ENCODE measurements at places on chromosomes 5 and 9.

DNA sequence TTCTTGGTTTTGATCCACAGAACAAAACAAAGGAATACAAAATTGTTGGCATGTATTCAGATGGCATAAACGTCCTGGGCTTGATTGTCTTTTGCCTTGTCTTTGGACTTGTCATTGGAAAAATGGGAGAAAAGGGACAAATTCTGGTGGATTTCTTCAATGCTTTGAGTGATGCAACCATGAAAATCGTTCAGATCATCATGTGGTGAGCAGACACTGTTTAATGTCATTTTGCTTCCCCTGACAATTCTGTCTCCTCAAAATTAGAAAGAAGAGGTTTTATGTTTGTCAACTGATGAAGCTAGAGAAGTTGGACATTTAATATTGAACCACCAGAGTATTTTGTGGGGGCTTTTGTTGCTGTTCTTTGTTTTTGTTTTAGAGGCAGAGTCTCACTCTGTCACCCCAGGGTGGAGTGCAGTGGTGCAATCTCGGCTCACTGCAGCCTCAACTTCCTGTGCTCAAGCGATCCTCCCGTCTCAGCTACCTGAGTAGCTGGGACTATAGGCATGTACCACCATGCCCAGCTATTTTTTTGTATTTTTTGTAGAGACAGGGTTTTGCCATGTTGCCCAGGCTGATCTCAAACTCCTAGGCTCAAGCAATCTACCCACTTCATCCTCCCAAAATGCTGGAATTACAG is 82.0 kb downstream of the SLC1A1 start:
- DNase-seq: no peak

- no peak for DNase-seq
Observed at GRCh38 chr5:16616536-16617273, at the start of gene RETREG1. RETREG1 (minus strand) TSS chr5:16616997; CDS start chr5:16616971, 26 bp downstream.

DNA sequence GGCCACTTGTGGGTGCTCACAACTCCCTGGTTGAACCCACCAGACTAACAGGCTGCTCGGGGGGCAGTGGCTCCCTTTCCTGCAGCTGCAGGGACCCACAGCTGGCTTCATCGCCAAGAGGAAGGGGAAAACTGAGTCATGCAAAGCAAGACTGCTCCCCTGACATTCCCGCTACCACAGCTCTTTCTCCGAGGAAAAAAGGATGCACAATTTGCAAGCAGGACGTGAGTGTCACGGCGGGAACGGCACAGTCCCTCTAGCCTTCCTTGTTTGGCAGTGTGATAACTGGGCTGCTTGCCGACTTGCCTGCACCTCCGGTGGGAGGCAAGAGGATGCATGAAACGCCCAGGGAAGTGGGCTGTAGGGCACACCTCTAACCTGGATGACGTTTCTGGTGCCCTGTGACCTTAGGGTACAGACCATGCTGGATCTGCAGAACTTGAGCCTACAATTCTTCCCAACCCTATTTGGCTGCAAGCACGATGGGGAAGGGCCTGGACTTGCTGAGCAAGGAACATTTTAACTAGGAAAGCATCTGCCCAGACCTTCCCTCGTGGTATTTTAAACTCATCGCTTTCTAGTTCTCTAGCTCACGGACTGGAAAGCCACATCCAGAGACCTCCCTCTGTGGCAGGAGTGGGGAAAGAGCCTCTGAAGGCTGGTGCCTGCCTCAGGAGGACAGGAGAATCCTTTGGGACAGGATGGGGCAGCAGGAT is 7.8 kb downstream of the SH3PXD2B start:
- no peak for DNase-seq

GRCh38 chr5:156836846-156837245 is 13.2 kb upstream of the PPP1R2B start:
- DNase-seq: no peak

GRCh38 chr9:13552606-13553215 is 273.2 kb upstream of the MPDZ start:
- no peak for DNase-seq

DNA sequence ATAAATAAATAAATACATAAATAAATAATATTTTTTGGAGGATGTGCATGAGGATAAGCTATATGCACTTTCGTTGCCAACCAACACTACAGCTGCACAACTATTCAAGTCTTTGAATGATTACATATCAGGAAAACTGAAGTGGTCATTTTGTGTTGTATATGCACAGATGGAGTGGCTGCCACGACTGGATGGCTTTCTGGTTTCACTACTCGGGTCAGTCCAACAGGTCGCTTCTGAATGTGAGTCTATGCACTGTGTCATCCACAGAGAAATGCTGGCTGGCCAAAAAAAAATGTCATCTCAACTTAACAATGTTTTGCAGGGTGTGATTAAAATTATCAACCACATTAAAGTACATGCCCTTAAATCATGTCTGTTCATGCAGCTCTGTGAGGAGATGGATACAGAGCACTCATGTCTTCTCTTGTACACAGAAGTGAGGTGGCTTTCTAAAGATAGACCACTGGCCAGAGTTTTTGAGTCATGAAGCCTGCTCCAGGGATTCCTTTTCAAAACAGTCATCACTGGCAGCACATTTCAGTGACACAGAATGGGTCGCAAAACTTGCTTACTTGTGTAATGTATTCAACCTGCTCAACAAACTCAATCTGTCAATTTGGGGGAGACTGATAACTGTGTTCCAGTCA is 589.8 kb upstream of the CYLC2 start:
- no peak for DNase-seq

- DNase-seq: no peak
Observed at GRCh38 chr9:5557606-5558587, 47.6 kb downstream of the PDCD1LG2 start.

DNA sequence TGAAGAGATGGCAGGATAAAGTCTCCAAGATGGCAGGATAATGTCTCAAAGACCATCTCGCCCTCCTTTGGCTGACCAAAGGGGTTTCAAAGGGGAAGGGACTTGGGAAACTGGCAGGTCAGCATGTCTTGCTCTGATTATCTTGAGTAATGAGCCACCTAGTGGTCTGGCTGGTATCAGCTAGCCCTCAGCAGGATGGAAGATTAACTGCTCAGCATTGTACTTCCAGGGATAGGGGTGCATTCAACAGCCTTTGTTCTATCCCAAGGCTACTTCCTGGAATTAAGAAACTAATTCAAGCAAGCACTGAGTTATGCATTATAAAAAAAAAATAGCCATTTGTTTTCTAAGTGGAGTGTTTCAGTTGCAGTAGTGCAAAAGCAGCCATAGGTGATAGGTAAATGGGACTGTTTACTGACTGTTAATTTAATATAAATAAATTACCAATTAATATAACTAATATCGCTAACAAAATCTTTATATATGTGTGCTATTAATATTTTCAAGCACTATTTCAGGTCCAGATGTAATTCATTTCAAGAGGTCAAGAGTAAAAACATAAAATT is 555.5 kb downstream of the CDH9 start:
- no peak for DNase-seq

GRCh38 chr9:121914017-121914595 is 179.0 kb downstream of the TTLL11 start:
- no peak for DNase-seq

- no peak for DNase-seq
Observed at GRCh38 chr9:117103438-117104110, 311.3 kb downstream of the ASTN2 start.

DNA sequence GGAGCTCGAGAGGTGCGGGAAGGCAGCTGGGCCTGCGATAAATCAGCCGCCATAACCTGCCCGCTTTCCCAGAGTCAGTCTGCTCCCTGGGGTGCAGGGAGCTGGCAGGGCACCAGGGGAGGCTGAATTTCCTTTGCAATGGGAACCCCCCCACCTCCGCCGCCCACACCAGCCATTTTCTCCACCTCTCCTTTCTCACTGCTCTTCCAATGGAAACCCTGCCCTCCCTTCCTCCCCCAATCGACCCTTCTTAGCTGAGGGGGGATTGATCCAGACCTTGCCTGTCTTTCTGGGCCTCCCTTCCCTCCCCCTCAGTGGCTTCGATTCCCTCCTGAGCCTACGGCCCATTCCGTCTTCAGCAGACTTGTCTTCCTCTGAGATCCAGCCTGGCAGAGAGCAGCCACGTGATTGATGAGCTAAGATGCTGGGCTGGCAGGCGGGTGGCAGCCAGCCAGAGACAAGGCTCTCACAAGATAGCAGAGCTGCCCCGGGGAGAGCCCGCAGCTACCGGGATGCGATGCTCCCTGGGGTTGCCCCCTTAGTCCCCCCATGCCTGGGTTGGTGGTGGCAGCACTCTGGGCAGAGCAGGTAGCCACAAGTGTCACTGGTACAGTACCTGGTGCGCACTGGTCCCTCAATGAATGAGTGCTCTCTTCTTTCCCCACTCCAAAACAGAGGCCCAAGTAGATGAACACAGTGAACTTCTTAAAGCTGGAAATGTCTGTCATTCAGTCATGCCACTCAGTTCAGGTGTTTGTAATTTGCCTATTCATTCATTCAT is 53.7 kb upstream of the FABP6 start:
- DNase-seq: no peak

DNA sequence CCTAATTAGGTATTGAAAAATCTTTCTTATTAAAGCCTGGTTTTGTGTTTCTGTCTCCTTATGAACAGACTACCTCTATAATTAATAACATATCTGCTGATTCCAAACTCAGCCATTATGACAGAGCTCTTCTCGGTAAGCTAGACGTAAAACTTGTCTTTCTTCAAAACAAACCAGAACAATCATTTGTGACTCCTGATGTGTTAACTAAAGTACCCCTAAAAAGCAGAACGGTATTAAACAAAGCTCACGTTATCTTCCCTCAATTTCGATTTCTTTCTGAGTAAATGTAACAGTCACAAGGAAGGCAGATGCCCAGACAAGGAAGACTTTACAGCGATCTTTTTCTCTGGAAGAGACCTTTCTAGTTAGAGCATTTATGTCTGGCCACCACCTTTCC is 1.8 kb downstream of the SEMA5A start:
- no peak for DNase-seq

- no peak for DNase-seq
Observed at GRCh38 chr9:127388856-127389238, 8.1 kb upstream of the SLC2A8 start.

DNA sequence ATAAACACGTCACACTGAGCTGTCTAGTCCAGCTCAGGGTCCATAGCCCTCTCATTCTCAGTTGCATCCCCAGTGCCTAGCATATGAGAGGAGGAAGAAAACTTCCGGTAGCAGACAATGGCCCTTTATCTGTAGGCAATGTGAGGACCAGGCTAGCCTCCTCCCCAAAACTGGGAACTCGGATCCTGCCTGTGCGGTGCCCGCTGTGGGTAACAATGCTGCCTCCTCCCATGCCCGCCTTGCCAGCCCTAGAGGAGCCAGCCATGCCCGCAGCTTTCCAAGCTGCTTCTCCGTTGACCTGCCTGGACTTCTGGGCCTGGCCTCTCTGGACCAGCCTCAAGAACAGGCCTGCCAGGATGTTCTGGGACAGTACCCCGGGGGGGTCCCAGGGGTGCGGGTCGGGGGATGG is 74.6 kb upstream of the ORM1 start:
- DNase-seq: no peak

DNA sequence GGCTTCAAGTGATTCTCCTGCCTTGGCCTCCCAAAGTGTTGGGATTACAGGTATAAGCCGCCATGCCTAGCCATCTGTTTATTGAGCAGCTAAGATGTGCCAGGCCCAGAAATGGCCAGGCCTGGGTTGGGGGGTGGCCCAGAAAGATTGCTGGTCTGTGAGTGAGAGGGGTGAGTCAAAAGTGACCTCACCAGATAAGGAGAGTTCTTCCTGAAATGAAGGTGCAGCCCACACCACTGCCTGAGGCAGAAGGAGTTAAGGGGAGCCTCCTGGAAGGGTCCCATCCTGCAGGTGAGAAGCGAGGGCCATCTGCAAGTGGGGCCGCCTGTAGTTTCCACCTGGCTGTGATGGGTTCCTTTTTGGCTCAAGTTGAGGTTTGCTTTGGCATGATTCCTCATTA is 96.9 kb upstream of the KLF4 start:
- no peak for DNase-seq

- DNase-seq: no peak
Observed at GRCh38 chr5:136061630-136062365, 33.0 kb downstream of the TGFBI start.

- no peak for DNase-seq
Observed at GRCh38 chr5:55136521-55136920, 23.4 kb upstream of the GPX8 start.
